ENCODE measurements at places on chromosomes 7 and 10. TPM values are rescaled to one million over a fixed set of nuclear protein-coding genes. Genes with fewer than 3 reads are reported as not detected.

- H3K4me1 ChIP-seq = no peaks in the 10 kb centered on the region
- H3K27ac ChIP-seq = no peak overlapping the region
- no peak for DNase-seq
- no peaks in the 10 kb centered on the region for H3K36me3 ChIP-seq
- no peak overlapping the region for H3K4me3 ChIP-seq
Observed at GRCh38 chr7:69803699-69804516, 205.6 kb downstream of the AUTS2 start.

DNA sequence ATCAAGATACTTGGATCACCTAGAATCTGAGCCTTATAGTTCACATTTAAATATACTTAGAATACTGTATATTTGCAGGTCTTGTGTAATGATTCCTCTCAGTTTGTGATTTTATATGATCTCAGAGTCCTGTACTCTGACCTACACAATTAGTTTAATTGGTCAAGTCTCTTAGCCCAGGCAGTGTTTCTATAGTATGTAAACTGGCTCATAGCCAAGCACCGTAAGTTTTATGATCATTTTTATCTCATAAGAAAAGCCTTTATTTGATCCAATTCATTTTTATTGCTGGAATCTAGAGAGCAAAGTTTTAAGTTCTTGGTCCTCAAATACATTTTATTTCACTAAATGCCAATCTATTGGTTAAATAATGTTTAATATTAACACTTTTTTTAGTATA is 242.2 kb downstream of the MALRD1 start:
- no peak overlapping the region for H3K4me3 ChIP-seq
- no peak overlapping the region for H3K27ac ChIP-seq
- H3K4me1 ChIP-seq = no peaks in the 10 kb centered on the region
- H3K27me3 ChIP-seq = no peaks in the 10 kb centered on the region

- H3K4me3 ChIP-seq = no peak overlapping the region
- H3K36me3 ChIP-seq = no peaks in the 10 kb centered on the region
- H3K27me3 ChIP-seq = peaks cover 14% of the 10 kb centered on the region
- no peaks in the 10 kb centered on the region for H3K4me1 ChIP-seq
Observed at GRCh38 chr7:99943641-99944496, 14.4 kb upstream of the GJC3 start.

DNA sequence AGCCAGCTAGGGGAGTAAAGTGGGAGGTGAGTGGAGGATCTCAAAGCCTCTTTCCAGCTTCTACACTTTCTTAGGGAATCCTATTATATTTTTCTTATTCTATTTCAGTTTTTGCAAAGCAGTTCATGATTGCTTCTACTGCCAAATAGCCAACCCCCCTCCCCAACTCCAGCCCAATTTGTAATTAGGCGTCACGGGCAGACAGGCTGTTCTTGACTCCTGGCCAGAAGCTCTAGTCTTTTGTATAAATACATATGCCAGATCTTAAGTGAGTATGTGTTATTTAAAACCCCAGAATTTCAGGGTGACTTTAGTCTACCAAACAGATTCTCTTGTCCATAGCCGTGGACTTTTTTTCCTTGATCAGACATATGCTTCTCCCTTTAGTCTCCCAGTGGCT is 255.2 kb downstream of the BUB3 start:
- peaks cover 10% of the 10 kb centered on the region for H3K36me3 ChIP-seq
- H3K27ac ChIP-seq = no peak overlapping the region

DNA sequence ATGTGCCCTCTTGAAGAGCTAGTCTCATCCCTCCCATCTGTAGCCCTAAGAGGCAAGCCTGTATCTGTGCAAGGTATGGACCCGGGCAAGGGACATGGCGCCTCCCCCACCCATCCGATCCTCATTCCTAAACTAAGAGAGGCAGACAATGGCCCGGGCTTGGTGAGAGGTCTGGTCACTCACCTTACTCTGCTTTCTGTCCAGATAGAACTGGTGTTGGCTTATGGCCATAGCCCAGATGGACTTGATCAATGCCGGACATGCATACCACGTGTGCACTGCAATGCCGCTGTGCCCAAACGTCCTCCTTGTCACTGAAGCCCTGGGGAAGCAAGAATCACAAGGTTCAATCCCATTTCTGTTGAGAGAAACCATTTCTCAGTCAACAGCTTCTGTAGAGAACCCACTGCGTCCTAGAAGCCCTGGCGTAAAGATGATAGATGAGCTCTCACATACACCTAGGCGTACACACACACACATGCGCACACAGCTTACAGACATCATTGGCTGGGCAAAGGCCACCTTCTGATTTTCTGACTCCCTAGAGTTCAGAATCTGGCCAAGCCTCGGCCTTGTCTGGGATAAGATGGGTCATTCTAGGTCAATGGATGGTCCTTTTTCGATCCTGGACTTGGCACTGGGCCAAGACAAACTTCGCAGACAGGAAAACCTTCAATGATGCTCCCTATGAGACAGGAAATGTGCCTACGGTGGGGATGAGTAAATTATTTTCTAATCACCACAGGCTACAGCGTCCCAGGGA is 114.6 kb downstream of the PRPF18 start:
- H3K4me1 ChIP-seq = no peaks in the 10 kb centered on the region
- peaks cover 4% of the 10 kb centered on the region for H3K36me3 ChIP-seq
- H3K4me3 ChIP-seq = no peak overlapping the region
- H3K27me3 ChIP-seq = no peaks in the 10 kb centered on the region

DNA sequence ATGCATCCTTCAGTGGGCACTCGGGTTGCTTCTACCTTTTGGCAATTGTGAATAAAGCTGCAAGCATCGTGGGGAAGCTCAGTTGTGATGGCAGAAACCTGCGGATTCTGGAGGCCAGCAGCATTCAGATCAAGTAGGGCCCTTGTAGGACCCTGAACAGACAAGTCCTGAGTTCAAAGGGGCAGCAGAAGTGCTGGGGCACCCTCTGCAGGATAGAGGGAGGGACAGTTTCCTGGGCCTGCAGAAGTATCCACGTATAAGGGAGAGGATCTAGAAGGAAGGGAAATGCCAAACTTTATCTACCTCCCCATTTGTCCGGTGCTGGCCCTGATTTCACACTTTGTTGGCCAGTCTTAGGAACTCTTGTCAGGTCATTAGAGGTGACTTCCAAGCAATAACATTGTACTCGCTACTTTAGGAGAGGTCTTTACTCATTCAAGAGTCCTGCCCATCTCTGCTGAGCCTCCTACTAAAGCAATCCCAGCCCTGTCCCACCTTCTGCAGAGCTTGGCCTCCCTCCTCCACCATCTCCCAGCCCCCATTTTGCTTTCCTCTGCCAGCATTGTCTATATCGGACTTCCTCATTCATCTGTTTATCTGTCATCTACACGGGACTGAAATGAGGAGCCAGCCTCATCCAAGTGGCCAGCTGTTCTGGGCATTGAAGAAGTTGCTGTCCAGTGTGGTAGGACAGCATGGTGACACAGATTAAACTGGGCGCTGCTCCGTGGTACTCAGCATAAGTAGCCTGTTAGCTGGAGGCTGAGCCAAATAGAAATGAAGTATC is 26.6 kb upstream of the R3HCC1L start:
- no peak for DNase-seq
- H3K4me1 ChIP-seq = no peaks in the 10 kb centered on the region
- H3K27me3 ChIP-seq = peaks cover 70% of the 10 kb centered on the region
- H3K27ac ChIP-seq = no peak overlapping the region

- H3K36me3 ChIP-seq = no peaks in the 10 kb centered on the region
- no peaks in the 10 kb centered on the region for H3K4me1 ChIP-seq
- H3K4me3 ChIP-seq = no peak overlapping the region
- no peaks in the 10 kb centered on the region for H3K27me3 ChIP-seq
Observed at GRCh38 chr7:8134089-8134733, 127.8 kb downstream of the ICA1 start.

- H3K27me3 ChIP-seq = no peaks in the 10 kb centered on the region
- peaks cover 8% of the 10 kb centered on the region for H3K4me1 ChIP-seq
- no peak overlapping the region for H3K27ac ChIP-seq
- no peaks in the 10 kb centered on the region for H3K36me3 ChIP-seq
- peak; percentile 57 for DNase-seq
Observed at GRCh38 chr10:15200626-15201025, 32.1 kb upstream of the NMT2 start.

- H3K36me3 ChIP-seq = no peaks in the 10 kb centered on the region
- no peaks in the 10 kb centered on the region for H3K27me3 ChIP-seq
- H3K27ac ChIP-seq = no peak overlapping the region
- H3K4me3 ChIP-seq = no peak overlapping the region
Observed at GRCh38 chr7:32200646-32201045, 130.4 kb upstream of the PDE1C start.

- DNase-seq = no peak
- H3K4me3 ChIP-seq = no peak overlapping the region
- no peaks in the 10 kb centered on the region for H3K36me3 ChIP-seq
- H3K4me1 ChIP-seq = peaks cover 7% of the 10 kb centered on the region
- no peak overlapping the region for H3K27ac ChIP-seq
Observed at GRCh38 chr10:70784016-70784415, 1.2 kb downstream of the TBATA start.

- H3K27ac ChIP-seq = no peak overlapping the region
- DNase-seq = no peak
- H3K27me3 ChIP-seq = no peaks in the 10 kb centered on the region
Observed at GRCh38 chr10:17244700-17245365, 16.8 kb downstream of the VIM start.

- no peak overlapping the region for H3K4me3 ChIP-seq
- peaks cover 5% of the 10 kb centered on the region for H3K4me1 ChIP-seq
- DNase-seq = no peak
- H3K36me3 ChIP-seq = peaks cover 17% of the 10 kb centered on the region
- no peak overlapping the region for H3K27ac ChIP-seq
Observed at GRCh38 chr7:75616421-75617167, 122.1 kb downstream of the HIP1 start.

GRCh38 chr10:75688506-75689300 is 257.3 kb downstream of the LRMDA start:
- no peak for DNase-seq
- no peaks in the 10 kb centered on the region for H3K4me1 ChIP-seq
- no peak overlapping the region for H3K4me3 ChIP-seq
- no peak overlapping the region for H3K27ac ChIP-seq
- H3K36me3 ChIP-seq = no peaks in the 10 kb centered on the region
- H3K27me3 ChIP-seq = no peaks in the 10 kb centered on the region

- no peak overlapping the region for H3K4me3 ChIP-seq
- no peaks in the 10 kb centered on the region for H3K36me3 ChIP-seq
- no peaks in the 10 kb centered on the region for H3K27me3 ChIP-seq
- H3K4me1 ChIP-seq = peaks cover 8% of the 10 kb centered on the region
- no peak overlapping the region for H3K27ac ChIP-seq
Observed at GRCh38 chr7:94392393-94392786, 2.3 kb upstream of the COL1A2 start.

GRCh38 chr10:132627666-132628531 is 90.3 kb downstream of the INPP5A start:
- DNase-seq = no peak
- H3K27me3 ChIP-seq = no peaks in the 10 kb centered on the region
- H3K4me1 ChIP-seq = no peaks in the 10 kb centered on the region

DNA sequence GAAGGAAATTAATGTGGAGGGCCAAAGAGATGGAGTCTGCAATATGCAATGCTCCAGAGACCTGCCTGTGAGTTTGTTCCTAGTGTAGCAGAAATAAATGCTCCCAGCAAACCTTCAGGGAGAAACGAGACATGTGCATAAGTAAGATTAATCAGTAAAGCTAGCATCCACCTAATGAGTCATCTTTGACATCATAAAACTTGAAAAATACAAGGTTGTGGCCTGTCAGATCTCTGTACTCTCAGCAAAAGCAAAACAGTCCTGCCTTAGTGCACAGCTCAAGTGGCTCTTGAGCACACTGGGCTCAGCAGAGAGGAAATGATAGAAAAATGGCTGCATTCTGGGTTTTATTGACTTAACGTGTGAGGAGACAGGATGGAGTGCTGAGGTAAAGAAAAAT is 32.5 kb upstream of the ERCC6 start:
- H3K27me3 ChIP-seq = no peaks in the 10 kb centered on the region
- no peak overlapping the region for H3K4me3 ChIP-seq
- H3K36me3 ChIP-seq = no peaks in the 10 kb centered on the region
- no peak for DNase-seq
- H3K27ac ChIP-seq = no peak overlapping the region

GRCh38 chr10:131890276-131891195 is 10.3 kb upstream of the PPP2R2D start:
- peaks cover 2% of the 10 kb centered on the region for H3K36me3 ChIP-seq
- no peak for DNase-seq
- peaks cover 6% of the 10 kb centered on the region for H3K4me1 ChIP-seq

DNA sequence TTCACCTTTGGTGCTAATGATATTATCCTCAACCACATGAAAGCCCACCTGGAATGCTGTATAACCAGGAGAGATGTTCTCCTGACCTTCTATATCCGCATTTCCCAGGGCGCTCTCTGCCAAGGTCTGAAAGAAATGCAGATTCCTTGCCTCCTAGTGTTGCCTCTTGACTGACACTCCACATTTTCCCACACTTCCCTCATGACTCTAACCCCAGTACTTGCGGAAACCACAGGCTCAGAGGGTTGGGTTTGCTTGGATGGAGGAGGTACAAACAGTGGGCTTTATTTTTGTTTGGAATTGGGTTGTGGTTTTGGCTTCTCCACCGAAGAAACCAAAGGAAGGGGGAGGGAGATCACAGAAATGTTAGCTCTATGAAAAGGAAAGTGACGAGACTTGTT is 222.9 kb upstream of the CELF2 start:
- H3K27ac ChIP-seq = peak overlapping the region; percentile 89
- H3K4me1 ChIP-seq = peaks cover 55% of the 10 kb centered on the region
- H3K36me3 ChIP-seq = no peaks in the 10 kb centered on the region
- peak overlapping the region; percentile 69 for H3K4me3 ChIP-seq

- no peak overlapping the region for H3K4me3 ChIP-seq
- DNase-seq = peak; percentile 71
- no peaks in the 10 kb centered on the region for H3K4me1 ChIP-seq
- no peaks in the 10 kb centered on the region for H3K27me3 ChIP-seq
Observed at GRCh38 chr7:74401137-74401859, 52.4 kb upstream of the GTF2IRD1 start.

GRCh38 chr7:16270844-16271243 is 150.5 kb downstream of the CRPPA start:
- no peak for DNase-seq
- H3K36me3 ChIP-seq = no peaks in the 10 kb centered on the region
- H3K4me1 ChIP-seq = no peaks in the 10 kb centered on the region

GRCh38 chr10:98858525-98858924 is 377.1 kb downstream of the HPSE2 start:
- DNase-seq = peak; percentile 22
- H3K4me3 ChIP-seq = no peak overlapping the region
- peaks cover 14% of the 10 kb centered on the region for H3K27me3 ChIP-seq
- H3K4me1 ChIP-seq = no peaks in the 10 kb centered on the region
- H3K36me3 ChIP-seq = no peaks in the 10 kb centered on the region

GRCh38 chr7:47225387-47226131 is 356.4 kb downstream of the TNS3 start:
- peak; percentile 20 for DNase-seq
- no peaks in the 10 kb centered on the region for H3K36me3 ChIP-seq
- no peak overlapping the region for H3K4me3 ChIP-seq
- H3K27me3 ChIP-seq = no peaks in the 10 kb centered on the region
- peaks cover 15% of the 10 kb centered on the region for H3K4me1 ChIP-seq

HBP1 gene
- 30.2 TPM for total RNA-seq

PRLHR gene
- not detected for total RNA-seq

ATOH7 gene
- not detected for total RNA-seq

FAM241B gene
- 7.5 TPM for total RNA-seq

SPACDR gene
- total RNA-seq = 0.49 TPM

ZNF425 gene
- 3.3 TPM for total RNA-seq

SLIT1 gene
- total RNA-seq = not detected

SDK1 gene
- total RNA-seq = 1.5 TPM

LIPN gene
- not detected for total RNA-seq
